Activated T-cell treated with anti-CD3 and anti-CD28 coated beads for 48 hours (primary cell): ENCODE measurements at places on chromosomes 3 and 15.
A peak's percentile ranks its signal among the peaks of the same experiment; 100 is the strongest.

DNA sequence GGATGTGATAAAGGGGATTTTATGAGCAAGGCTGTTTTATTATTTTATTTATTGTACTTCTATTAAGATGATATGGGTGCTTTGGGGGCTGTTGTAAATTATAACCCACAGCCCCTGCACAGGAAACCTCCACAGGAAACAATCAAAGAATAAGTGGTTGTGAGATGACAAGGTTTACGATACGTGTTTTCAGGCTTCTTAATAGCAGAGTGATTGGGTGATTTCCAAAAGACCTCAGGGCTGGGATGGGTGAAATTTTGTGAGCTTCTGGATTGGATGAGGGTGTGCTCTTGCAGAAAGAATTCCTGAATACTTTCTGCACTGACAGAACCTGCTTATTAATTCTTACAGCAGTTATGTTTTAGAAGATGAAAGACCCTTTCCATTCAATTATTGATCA lies 21.4 kb downstream of the CHL1 start:
- no peak for DNase-seq

GRCh38 chr3:4670352-4670751 lies 177.2 kb downstream of the ITPR1 start:
- DNase-seq, result no peak

- DNase-seq, result no peak
These were observed 1.6 kb downstream of the BTBD1 start for GRCh38 chr15:83065431-83065830.

GRCh38 chr3:101325393-101326134 lies 5.2 kb upstream of the IMPG2 start:
- no peak for DNase-seq

- no peak for DNase-seq
These were observed 254.9 kb upstream of the TBL1XR1 start for GRCh38 chr3:177451864-177452830.

DNA sequence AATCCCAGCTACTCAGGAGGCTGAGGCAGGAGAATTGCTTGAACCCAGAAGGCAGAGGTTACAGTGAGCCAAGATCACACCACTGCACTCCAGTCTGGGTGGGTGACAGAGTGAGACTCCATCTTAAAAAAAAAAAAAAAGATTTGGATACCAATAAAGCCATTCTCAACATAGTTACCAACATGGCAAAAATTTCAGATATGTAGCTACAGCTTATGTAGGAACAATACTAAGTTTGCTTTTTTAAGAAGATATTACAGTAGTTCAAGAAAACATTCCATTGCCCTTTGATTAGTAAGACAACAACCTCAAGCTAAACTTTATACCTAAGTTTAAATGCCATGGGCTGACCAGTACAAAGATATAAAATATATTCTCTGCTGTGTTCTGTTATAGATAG lies 34.4 kb downstream of the ZNF106 start:
- no peak for DNase-seq

DNA sequence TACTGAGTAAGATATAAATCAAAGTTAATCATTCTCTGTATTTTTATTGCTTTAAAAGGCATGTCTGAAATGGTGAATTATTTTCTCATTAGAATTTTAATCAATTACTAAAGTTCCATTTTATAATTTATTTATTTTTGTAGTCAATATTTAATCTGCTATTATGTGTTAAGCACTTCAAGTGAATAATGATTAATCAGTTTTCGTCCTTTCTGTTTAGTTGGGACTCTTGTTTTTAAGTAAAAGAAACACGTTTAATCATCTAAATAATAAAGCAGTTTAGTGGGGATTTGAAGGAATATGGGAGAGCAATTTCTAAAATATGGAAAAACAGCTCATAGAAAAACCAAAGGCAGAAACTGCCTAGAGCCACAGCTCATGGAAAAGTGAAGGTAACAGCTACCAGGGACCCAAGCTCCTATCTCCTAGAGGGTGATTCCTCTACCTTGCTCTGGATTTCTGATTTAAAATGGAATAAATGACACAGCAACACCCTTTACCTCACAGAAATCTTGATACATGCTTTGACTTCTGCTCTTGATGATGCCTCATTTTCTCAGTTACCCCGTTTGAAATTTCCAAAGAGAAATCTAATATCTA lies 28.0 kb upstream of the SUCNR1 start:
- no peak for DNase-seq

GRCh38 chr15:66834881-66835878 lies 133.1 kb downstream of the SMAD6 start:
- DNase-seq, result no peak

GRCh38 chr3:10169000-10169496 lies 4.3 kb downstream of the IRAK2 start:
- DNase-seq, result no peak

- peak; percentile 12 for DNase-seq
These were observed 100.2 kb upstream of the BOC start for GRCh38 chr3:113111011-113111707.

DNA sequence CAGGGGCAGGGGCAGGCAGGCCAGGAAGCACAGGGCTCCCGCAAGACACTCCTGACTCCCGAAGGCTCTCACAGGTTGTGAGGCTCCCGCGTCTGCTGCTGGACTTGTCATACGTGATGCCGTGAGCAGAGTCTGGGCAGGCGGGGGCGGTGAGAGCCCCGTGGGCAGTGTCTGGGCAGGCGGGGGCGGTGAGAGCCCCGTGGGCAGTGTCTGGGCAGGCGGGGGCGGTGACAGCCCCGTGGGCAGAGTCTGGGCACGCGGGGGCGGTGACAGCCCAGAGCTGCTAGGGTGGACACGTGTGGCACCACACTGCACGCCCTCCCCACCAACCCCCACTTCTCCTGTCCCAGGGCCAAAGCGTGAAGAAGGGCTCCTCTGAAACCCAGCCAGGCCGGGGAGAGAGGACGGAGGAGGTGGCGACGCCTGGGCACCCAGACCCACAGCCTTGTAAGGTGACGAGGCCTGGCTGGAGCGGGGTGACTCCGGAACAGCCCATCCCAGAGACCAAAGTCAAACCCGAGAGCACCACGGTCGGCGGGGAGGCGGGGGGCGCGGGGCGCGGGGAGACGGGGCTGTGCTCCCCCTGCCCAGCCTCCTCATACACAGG lies 35.0 kb downstream of the TNK2 start:
- no peak for DNase-seq

GRCh38 chr3:183554377-183554776 lies 1.1 kb downstream of the KLHL6 start:
- no peak for DNase-seq

DNA sequence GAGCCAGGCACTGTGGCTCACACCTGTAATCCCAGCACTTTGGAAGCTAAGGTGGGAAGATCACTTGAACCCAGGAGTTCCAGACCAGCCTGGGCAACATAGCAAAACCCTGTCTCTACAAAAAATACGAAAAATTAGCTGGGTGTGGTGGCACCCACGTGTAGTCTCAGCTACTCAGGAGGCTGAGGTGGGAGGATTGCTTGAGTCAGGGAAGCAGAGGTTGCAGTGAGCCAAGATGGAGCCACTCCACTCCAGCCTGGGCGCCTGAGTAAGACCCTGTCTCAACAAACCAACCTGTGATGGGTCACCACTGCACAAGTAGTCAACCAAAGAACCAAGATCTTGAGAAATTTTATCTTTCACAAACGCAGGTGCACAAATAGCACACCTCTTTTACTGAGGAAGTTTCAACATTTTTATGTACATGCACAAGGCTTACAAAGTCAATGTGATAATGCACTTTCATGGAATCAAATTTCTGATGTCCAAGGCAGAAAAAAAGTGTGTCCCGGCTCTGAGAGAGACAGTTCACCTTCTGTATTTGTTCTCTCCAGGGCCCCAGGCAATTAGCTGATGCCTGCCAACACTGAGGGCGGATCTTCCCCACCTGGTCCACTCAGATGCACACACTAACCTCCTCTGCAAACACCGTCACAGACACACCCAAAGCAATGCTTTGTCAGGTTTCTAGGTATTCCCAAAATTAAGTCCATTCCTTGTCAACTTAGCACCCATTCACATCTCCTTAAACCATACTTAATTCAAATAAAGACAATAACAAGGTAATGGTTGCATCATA lies 12.4 kb downstream of the ACAA1 start:
- no peak for DNase-seq

DNA sequence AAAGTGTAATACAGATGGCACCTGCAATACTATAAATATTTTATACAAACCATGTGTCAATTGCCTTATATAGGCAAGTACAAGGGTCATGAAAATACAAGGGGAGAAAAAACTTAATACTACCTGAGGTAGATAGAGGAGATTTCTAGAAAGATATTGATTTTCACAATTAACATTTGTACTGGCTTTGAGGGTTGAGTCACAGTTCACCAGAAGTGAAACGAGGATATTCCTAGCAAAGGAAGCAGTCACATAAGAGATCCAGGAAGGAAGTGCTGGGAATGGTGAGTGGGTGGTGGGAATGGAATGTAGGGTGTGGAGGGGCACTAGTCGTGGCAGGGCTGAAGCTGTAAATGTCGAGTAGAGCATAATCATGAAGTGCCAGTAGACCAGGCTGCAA lies 108.7 kb downstream of the P2RY1 start:
- DNase-seq, result no peak

GRCh38 chr3:11989383-11990038 lies 14.7 kb upstream of the SYN2 start:
- DNase-seq, result no peak

GRCh38 chr3:51975852-51976549 lies 1.1 kb downstream of the ABHD14A start:
- no peak for DNase-seq

DNA sequence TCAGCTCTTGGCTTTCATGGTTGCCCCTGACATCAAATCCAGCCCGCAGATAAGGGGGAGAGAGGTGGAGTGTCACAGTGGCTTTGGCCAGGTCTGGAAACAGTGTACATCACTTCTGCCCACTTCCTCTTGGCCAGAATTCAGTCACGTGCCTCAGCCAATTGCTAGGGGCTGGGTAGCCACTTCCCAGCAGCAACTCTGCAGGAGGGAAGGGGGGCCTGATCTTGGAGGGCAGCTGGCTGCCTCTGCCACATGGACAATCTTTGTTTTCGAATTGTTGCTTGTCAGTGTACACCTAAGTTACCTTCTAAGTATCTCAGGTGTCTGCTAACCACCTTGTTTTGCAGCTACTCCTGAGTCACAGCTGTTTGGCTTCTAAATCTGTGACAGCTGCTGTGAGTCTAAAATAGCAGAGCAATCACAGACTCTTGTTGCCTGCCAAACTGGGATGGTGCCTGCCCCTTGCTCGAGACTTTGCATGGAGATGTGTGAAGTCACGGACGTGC lies 41.0 kb upstream of the LIMD1 start:
- DNase-seq, result no peak

GRCh38 chr15:89551550-89551949 lies 23.7 kb upstream of the TICRR start:
- DNase-seq, result no peak

DNA sequence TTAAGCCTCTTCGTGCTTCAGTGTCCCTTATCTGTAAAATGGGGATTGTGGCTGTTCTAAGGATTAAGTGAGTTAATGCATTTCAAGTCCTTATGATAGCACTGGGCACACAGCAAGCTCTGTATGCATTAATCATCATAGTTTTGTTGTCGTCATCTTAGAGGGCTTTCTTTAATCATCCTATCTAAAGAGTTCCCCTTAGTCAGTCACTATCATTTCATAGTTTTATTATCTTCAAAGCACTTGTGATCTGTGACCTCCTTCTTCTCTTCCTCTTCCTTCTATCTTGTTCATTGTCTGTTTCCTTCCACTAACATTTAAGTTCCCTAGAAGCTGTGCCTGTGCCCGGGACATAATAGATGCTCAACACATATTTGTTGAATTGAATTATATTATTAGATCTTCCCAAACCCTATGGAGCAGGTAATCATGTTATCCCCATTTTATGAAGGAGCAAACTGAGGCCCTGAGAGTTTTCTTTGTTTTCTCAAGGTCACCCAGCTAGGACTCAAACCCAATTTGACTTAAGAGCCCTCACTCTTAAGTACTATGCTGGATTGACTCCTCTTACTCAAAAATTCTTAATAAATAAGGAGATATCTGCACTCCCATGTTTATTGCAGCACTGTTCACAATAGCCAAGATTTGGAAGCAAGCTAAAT lies 24.1 kb downstream of the DUOX2 start:
- no peak for DNase-seq

DNA sequence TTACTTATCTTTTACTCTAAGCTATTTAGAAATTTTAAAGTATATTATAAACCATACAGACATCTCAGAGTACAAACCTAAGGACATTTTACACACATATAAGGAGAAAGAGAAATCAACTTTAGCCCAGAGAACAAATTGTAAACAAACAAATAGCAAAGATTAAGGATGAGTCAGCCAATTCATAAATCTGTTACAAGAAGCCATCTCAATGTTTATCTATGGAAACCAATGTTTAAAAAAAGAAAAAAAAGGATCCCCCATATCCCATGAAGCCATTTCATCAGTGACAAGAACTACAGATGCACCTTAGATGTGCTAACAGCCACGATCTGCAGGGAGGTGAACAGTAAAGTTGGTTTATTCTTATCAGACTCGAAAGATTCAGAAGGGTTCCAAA lies 437.1 kb downstream of the SHQ1 start:
- no peak for DNase-seq

GRCh38 chr3:32026593-32026992 lies 45.0 kb downstream of the ZNF860 start:
- DNase-seq, result no peak

DNA sequence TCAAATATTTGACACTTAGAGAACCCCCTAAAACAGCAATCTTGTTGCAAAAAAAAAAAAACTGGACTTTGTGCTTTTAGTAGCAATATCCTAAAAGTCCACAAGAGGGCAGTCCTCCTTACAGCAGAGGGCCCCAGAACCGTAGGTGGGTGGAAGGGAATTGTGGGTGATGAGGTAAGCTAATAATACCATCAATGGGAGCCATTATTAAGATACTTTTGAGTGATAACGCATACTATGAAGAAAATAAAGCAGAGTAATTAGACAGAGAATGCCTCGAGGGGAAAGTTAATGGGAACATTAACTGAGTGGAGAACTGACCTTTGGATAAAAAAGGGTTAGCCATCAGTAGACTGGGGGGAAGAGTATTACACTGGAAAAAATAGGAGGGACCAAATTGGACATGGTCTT lies 229.9 kb downstream of the THRB start:
- DNase-seq, result no peak

DNA sequence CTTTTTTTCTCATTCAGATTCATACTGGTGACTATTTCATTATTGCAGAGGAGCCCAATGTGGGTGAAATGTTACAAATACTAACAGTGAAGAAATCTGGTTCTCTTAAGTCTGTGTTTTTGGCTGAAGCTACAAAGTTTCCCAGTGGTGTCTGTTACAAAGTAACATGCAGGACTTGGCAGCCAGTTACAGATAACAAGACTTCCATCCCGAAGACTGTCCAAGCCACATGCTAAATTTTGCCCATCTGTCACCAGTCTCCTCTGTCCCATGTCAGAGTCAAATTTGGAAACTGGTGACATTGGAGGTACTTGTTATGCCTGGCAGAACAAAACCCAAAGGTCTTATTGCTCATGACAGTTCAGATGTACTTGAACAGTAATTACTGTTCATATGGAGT lies 269.2 kb upstream of the GOLIM4 start:
- no peak for DNase-seq

DNA sequence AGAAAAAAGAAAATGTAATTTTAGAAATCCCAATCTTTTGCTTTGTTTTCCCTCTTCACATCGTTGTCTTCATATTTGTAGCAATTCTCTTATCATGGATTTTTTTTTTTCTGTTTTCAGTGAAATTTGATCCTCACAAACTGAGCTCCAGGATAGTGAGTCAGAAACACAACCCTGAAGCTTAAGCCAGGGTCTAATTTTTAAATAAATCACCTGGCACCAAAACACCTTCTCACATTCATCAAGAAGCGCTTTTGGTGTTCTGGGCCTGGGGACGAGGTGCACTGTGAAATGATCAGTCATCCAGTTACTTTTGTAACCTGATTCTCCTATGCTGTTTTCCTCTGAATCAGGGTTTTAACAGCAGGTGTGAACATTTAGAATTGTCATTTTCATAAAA lies 87.7 kb downstream of the REC114 start:
- no peak for DNase-seq
